Vagina (tissue), 2 donors: ENCODE measurements at places on chromosomes 6 and 20.

- no peak for DNase-seq
Observed at GRCh38 chr6:13668291-13668928, 43.2 kb downstream of the RANBP9 start.

DNA sequence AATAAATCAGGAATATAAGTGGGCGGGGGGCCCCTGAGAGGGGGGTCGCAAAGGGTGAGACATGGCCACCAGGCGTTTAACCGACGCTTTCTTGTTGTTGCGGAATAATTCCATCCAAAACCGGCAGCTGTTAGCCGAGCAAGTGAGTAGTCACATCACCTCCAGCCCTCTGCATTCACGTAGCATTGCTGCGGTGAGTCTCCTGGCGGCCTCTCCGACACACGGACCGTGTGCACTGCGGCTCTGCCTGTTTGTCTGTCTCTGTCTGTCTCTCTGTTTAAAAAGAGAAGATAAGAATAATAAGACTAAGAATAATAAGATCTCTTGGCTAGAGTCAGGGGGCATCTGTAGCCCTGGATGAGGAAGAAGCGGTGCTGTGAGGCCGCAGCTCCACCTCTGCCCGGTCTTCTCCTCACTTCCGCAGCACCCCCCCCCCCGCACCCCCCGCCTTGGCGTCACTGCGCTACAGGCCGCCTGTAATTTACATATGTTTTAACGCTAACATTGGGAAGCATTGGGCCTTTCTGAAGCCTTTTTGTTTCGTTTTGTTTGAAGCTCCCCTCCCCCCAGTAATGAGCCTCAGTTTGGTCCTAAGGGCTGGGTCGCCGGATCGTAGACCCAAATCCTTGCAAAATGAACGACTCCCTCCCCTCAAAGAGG lies 993 bp downstream of the STX16 start:
- DNase-seq, result no peak

GRCh38 chr20:4885877-4886276 lies 115.4 kb downstream of the SLC23A2 start:
- no peak for DNase-seq

DNA sequence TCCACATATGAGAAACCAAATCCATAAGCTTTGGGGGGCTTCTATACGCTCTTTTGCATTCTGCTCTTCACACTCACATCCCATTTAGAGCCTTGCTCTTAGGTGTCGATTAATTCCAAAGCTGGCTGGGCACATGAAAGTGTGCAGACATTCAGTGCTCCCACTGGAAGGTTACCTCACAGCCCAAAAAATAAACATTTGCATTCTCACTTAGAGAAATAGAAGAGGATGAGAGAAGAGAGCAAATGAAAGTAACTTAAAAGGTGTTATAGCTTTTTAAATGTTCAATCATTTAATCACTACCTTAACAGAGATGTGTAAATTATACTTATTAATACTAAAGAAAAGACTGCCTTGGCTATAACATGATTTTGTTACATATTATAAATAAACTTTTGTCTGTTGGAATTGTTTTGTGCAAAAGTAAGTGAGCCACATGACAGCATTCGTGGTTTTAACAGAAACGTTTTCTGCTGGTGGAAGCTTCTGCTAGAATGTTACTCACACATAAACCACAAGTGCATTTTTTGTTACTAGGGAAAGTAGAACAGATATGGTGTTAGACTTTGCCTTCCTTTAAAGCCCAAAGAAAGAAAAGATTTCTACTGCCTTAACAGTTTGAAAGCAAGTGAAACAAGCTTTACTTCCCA lies 116.7 kb downstream of the SIM1 start:
- no peak for DNase-seq

DNA sequence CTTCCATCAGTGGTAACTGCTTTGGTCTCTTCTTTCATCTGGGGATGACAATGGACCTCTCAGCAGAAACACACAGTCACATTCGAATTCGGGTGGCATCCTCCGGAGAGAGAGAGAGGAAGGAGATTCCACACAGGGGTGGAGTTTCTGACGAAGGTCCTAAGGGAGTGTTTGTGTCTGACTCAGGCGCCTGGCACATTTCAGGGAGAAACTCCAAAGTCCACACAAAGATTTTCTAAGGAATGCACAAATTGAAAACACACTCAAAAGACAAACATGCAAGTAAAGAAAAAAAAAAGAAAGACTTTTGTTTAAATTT lies 6.1 kb downstream of the EDN1 start:
- DNase-seq, result no peak

GRCh38 chr6:29965563-29965872 lies 23.2 kb downstream of the HLA-A start:
- DNase-seq, result no peak

- no peak for DNase-seq
Observed at GRCh38 chr6:3023663-3024483, 24.2 kb downstream of the NQO2 start.
